Bronchial smooth muscle cell (primary cell): ENCODE measurements at places on chromosomes 2 and 18. TPM values are rescaled to one million over a fixed set of nuclear protein-coding genes. Genes with fewer than 3 reads are reported as not detected.

GPR55 gene
- total RNA-seq, result not detected in 2 replicates

QPCT gene
- 1.9 and 8.8 TPM in 2 replicates for total RNA-seq

SYT4 gene
- total RNA-seq, result not detected in 2 replicates

CHAC2 gene
- total RNA-seq, result 0.09 and 0.79 TPM in 2 replicates

HOXD12 gene
- not detected in 2 replicates for total RNA-seq

LBX2 gene
- total RNA-seq, result 3.8 and 6.4 TPM in 2 replicates

SERPINB3 gene
- 0.09 TPM in 1 of 2 replicates, not detected in the other for total RNA-seq

GALR1 gene
- not detected in 2 replicates for total RNA-seq

ZNF804A gene
- 0.86 and 4.7 TPM in 2 replicates for total RNA-seq

PSD4 gene
- total RNA-seq, result 0.17 and 1.6 TPM in 2 replicates

CABLES1 gene
- total RNA-seq, result 16.8 and 20.5 TPM in 2 replicates

NEU4 gene
- total RNA-seq, result 0.16 and 0.17 TPM in 2 replicates

CD226 gene
- total RNA-seq, result 0.16 and 0.34 TPM in 2 replicates

AAMP gene
- total RNA-seq, result 151 and 152 TPM in 2 replicates

CWC22 gene
- 13.3 and 18.1 TPM in 2 replicates for total RNA-seq

RAB17 gene
- 0.17 and 0.47 TPM in 2 replicates for total RNA-seq

TLX2 gene
- total RNA-seq, result 1.4 TPM in 2 replicates

TOGARAM2 gene
- 0.09 and 0.47 TPM in 2 replicates for total RNA-seq

C2orf80 gene
- not detected in 2 replicates for total RNA-seq

CYS1 gene
- total RNA-seq, result 3.2 and 5.0 TPM in 2 replicates

LRRC30 gene
- not detected in 2 replicates for total RNA-seq

RGPD3 gene
- total RNA-seq, result under 0.01 TPM in 2 replicates

REEP1 gene
- under 0.01 TPM in 1 of 2 replicates, not detected in the other for total RNA-seq
